ENCODE measurements at places on chromosomes 7 and 10.

DNA sequence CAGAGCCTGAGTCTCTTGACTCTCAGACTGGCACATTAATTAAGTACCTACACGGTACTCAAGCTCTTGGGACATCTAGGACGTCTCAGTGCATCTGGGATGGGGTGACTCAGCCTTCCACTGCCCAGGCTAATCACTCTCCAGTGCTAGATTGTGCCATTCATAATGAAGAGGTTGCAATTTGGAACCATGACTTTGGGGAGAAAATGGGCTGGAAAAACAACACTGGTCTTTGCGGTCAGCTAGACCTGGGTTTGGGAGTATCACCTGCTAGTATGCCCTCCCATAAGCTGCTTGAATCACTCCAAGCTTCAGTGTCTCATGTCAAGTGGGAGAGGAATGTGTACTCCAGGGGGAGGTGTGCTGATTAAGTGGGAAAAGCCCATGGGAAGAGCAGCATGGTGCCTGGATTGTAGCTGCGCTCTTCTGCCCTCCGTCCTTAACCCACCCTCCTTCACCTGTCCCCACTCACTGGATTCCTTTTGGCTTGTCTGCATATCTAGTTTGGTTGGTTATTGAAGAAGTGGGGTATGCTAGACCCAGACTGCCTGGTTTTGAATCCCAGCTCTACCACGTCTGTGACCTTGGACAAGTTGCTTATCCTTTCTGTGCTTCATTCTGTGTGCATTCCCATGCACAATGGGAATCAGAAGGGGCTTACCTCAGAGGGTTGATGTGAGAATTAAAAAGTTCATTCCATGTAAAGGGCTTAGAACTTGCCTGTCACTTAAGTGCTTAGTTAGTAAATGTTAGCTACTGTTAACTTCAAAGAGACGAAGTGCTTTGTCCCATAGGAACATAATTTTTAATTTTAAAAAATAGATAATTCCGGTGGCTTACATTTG lies 3.8 kb downstream of the NFE2L3 start:
- DNase-seq: no peak

DNA sequence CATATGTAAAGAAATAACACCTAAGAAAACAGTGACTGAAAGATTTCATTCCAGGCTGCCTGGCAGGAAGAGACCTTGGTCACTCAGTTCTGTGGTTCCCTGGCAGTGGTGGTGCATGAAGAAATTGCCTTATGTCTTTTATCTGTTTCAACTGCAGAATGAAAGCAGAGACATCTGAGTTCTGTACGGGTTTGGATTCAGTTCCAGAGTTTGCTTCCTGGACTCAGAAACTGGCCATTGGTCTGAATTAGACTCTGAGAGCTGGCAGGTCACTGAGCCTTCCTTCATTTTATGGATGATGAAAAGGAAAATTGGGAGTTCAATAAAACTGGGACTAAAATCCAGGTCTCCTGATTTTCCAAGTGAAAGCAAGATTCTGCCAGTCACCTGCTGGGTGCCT lies 428.9 kb upstream of the AUTS2 start:
- no peak for DNase-seq

- DNase-seq: no peak
These were observed 85.8 kb downstream of the CALD1 start for GRCh38 chr7:134865001-134865845.

GRCh38 chr10:49628599-49628998 lies 14.8 kb downstream of the CHAT start:
- DNase-seq: no peak

All from right kidney (tissue), 9 donors.